T follicular helper cell (primary cell): ENCODE measurements at places on chromosomes 2 and 18.

GRCh38 chr18:12282442-12283039, 25.5 kb upstream of the TUBB6 start:
- no peak for DNase-seq

DNA sequence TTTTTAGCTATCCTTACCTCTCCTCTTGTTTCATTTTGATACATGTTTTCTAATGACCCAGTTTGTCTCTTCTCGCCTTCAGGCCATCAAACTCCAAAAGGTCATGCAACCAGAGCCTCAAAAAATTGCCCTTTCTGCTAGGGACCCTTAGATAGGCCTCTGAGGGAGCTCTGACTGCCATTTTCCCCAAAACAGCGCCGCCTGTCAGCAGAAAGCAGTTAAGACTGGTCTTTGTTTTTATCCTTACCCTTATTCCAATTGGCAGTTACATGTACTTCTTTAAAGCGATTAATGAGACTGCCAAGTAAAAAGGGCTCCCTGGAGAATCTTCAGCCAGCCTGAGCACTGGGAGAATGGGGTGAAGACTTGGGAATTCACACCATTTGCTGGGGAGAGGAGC, 55.1 kb upstream of the RIT2 start:
- DNase-seq: no peak

DNA sequence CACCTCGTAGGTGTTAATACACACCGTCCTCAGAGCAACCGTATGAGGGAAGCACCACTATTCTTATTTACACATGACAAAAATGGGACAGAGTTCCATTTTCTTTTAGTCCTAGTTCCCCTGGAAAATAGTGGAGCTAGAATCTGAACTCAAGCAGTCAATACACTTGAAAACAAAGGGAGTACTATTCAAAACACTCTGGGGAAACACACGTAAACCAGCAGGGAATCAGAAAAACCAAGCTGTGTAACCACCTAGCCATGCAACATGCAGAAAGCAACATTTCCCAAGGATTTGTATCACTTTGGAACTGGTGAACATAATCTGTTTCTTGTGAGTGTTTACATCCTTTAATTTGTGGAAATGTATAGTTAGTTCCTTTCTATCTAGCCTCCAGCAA, 208.2 kb downstream of the UBE2E3 start:
- DNase-seq: no peak

- no peak for DNase-seq
These were observed 169.2 kb downstream of the ZFP36L2 start for GRCh38 chr2:43057026-43057741.

GRCh38 chr2:219029829-219030165, 11.5 kb downstream of the CFAP65 start:
- peak; percentile 66 for DNase-seq

GRCh38 chr2:32926708-32927084, 20.1 kb upstream of the LTBP1 start:
- DNase-seq: no peak

- DNase-seq: no peak
These were observed 13.3 kb downstream of the CHCHD5 start for GRCh38 chr2:112597537-112598322.

GRCh38 chr2:186189816-186190215, 296.2 kb upstream of the ZC3H15 start:
- DNase-seq: no peak

GRCh38 chr2:168518555-168519066, 62.5 kb downstream of the CERS6 start:
- DNase-seq: no peak

DNA sequence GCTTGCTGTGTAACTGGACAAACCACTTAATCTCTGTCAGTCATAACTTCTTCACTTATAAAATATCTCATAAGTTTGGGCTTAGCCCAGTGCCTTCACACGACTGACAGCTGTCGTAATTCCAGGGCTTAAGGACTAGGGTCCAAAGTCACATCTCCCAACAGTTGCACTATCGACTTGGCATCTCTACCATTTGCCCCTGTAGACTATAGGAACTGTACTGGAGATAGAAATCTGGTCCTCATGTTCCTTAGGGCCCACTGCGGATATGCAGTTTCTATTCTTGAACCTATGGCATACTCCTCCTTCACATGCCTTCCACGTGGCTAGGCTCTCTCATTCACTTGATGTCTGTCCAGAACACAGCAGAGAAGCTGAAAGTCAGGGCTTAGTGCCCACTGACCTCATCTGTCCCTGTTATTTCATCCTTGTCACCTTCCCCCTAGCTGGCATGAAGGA, 2.7 kb downstream of the ABHD1 start:
- DNase-seq: no peak

- DNase-seq: no peak
These were observed 128.2 kb downstream of the AKAIN1 start for GRCh38 chr18:5068851-5069250.

GRCh38 chr2:32836933-32837332, 109.8 kb upstream of the LTBP1 start:
- no peak for DNase-seq

DNA sequence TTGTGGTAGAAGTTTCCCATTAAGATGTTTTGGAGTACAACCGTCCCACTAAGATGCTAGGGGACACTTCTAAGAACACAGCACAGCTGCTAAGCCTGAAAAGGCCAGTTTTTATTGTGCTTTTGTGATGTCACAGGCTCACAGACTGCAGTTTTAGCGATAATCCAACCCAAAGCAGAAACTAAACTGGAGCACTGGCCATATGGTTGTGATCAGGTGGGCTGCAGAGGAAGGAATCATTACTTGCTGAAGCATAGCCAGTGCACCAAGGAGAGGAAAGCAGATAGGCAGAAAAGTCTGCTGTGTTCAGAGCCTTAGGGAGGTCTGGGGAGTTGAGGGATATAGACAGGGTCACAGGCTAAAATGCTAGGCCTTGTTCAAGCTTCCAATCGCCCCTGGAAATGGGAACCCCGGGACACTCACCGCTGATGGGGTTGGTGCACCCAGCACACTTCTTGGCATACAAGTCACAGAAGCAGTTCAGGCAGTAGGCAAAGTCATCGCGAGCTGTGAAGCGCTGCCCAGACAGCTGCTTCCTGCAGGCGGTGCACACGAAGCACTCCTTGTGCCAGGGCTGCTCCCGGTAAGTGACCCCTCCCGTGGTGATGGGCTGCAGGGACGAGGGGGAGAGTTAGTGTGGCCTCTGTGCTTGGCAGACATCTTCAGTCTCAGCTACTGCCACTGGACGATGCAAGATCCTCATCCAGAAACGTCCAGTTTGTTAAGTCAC, 25.7 kb downstream of the C2orf49 start:
- DNase-seq: no peak

GRCh38 chr18:32289483-32290075, 99.7 kb downstream of the MEP1B start:
- DNase-seq: no peak

- no peak for DNase-seq
These were observed 171.3 kb upstream of the PGAP1 start for GRCh38 chr2:197097578-197098366.

GRCh38 chr2:99084256-99084655, 57.3 kb upstream of the C2orf15 start:
- DNase-seq: no peak

DNA sequence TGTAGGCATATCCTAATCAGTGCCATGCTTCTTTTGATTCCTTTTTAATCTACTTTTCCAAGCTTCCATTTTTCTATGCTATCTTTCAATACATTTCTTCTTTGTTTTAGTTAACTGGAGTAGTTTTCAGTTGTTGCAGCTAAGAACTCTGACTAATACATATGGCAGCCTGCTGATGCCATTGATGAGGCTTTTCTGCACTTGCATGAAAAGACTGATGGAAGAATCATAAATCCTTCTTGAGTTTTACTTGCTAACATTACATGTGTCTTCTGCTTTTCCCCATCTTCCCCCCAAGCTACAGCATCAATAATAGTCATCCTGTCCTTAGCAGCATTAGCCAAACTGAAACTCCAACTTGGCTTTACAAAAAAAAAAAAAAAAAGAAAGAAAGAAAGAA, 203.3 kb downstream of the LRP1B start:
- no peak for DNase-seq

GRCh38 chr2:101665312-101665711, 32.2 kb upstream of the MAP4K4 start:
- DNase-seq: no peak

GRCh38 chr2:152594792-152595191, 122.5 kb downstream of the PRPF40A start:
- no peak for DNase-seq

DNA sequence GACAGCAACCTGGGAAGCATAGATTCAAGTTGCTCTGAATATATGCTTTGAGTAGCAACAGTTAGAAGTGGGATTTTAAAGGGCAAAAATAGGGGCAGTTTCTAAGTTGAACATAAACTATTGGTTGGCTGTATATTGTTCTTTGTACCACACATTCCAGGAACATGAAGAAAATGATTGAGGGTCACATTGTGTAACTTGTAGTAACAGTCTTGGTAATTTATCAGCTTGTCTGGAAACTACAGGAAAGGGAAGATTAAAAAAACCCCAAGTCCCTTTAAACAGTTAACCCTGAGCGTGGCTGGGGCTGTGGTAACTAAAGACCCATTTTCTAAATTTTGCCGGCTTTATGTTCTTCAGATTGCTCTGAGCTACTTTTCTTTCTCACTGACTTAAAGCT, 7.4 kb downstream of the PLEKHB2 start:
- no peak for DNase-seq

DNA sequence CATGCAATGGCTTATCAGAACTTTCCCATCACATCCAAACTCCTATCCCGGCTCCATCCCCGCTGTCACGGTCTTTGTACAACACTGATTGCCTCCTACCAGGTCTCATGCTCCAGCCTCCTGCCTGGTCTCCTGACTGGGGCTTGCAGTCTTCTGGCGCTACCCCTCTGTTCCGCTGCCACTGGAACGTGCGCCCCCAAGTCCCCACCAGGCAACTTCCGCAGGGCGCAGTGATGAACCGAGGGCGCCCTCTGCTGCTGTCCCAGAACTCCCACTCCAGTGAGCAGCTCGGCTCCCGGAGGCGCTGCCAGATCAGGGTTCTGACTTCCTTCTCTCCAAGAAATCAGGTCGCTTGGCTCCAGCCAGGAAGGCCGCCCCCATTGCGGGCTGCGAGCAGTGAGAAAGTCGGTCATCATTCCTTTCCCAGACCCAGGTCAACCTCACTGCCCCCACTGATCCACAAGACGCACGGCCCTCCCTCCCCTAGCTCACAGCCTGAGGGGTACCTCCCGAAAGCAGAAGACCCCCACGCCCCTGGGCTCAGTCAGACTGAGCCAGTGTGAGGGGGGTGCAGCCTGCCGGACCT, 43.9 kb upstream of the RAB11FIP5 start:
- DNase-seq: no peak

GRCh38 chr2:208297961-208298360, 31.9 kb downstream of the PIKFYVE start:
- no peak for DNase-seq

GRCh38 chr2:83615511-83615910, 843.6 kb downstream of the SUCLG1 start:
- no peak for DNase-seq

DNA sequence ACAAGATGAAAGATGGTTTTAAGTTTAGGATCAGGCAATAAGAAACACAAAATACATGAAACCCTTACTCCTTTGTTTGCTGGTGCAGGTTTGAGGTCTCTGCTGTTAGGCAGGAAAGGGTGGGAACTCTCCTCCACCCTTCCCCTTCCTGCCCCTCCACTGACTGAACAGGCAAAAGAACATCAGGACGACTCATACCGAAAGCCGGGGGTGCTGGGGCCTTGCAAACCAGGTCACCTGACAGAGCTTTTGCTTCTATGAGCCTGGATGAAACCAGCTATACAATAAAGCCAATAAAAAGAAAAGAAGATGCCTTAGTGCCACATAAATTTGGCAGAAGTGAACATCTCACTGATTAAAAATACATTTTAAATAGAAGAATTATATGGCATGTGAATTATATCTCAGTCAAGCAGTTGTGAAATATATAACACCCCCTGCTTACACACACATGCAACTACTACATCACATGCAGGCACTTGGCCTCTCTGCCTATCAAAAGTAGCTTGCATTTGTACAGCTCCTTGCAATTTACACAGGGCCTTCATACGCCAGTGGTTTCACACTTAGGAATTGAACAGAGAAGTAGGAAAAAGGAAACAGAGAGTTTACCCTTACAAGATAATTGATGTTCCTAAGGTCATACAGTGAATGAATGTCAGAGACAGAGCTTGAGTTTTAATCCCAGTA, 215.1 kb upstream of the TRIB2 start:
- peak; percentile 36 for DNase-seq

DNA sequence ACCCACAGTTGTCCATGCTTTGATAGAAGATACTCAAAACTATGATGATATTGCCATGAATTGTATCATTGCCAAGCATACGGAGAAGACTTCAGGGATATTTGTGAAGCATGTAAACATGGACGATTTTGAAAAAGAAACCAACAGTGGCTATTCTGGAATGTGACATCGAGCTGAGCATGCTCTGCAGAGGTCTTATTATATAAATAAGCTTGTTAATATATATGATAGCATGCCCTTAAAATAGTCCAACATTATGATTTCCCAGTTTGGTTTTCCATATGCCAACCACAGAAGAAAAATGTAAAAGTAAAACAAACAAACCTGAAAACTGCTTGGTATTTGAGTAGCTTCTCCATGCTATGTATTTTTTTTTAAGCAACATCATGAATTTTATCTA, 159.1 kb downstream of the LNPK start:
- no peak for DNase-seq

GRCh38 chr2:181141676-181142075, 161.3 kb downstream of the UBE2E3 start:
- DNase-seq: no peak

DNA sequence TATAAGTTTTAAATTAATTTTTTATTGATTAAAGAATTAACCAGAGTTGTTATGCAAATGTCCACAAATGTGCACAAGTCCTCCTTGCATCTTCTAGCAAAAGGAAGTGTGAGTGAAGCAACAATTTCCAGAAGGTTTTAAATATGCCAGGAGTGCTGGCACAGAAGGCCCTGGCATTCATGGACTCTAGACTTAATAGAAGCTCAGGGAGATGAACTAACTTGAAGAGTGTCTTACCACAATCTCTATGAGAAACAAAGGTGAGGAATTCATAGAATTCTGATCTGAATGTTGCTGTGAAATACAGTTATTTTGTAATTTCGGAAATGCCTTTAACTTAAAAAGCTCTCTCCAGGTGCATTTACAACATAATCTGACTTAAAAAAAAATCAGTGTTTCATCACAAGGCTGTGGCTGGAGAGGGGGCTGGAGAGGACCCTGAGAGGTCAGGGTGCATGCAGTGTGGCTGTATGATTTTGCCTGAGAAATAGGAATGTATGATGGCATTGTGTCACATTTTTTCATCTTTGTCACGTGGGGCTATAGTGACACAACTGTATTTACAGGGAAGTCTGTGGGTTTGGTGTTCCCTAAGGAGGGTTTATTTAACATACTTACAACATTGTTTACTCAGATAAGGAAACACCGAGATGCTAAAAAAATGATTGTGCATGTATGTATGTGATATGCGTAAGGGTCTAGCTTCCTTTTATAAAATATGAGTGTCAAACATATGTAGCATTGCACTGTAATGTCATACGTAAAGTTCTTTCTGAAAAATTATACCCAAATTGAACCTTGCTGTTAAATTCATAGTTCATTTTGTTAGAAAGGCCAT, 66.2 kb downstream of the MAP4K4 start:
- DNase-seq: no peak

- DNase-seq: no peak
These were observed 81.5 kb upstream of the SLC66A3 start for GRCh38 chr2:11073776-11074175.
